ENCODE measurements at places on chromosomes 2 and 18.

- DNase-seq: no peak
These were observed 128.4 kb downstream of the ANKRD30BL start for GRCh38 chr2:132033365-132033764.

GRCh38 chr18:37712776-37713175, 147.2 kb upstream of the CELF4 start:
- no peak for DNase-seq

DNA sequence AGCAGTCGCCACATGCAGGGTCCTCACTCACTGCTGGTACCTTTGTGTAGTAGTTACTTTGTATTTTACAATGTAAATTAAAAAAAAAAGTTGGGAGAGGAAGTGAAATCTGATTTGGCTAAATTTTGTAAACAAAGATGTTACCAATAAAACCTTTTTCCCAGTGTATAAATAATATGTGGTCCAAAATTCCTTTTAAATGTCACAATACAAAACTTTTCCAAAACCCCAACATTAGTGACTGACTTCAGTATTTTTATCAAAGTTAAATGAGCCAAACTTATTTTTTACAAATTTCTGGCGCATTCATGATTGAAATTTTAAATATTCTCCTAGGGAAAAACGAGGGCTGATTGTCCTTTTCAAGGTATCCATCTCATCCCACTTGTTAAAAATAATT, 239.9 kb downstream of the AGAP1 start:
- DNase-seq: no peak

DNA sequence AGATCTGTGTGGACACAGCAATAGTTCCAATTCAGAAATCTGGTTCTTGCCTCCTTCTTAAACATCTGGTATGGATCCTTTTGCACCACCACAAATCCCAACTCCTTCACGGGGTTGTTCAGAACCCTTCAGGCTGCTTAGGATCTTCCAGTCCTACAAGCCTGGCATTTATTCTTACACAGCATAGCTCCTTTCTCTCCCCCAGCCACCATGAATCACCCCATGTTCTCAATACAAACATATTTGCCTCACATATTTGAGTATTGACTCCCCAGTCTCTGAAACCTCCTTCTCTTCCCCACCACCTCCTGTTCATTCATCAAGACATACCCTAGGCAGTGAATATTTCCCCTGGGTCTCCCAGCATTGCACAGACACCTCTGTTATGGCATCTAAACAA, 155.2 kb downstream of the ALK start:
- no peak for DNase-seq

DNA sequence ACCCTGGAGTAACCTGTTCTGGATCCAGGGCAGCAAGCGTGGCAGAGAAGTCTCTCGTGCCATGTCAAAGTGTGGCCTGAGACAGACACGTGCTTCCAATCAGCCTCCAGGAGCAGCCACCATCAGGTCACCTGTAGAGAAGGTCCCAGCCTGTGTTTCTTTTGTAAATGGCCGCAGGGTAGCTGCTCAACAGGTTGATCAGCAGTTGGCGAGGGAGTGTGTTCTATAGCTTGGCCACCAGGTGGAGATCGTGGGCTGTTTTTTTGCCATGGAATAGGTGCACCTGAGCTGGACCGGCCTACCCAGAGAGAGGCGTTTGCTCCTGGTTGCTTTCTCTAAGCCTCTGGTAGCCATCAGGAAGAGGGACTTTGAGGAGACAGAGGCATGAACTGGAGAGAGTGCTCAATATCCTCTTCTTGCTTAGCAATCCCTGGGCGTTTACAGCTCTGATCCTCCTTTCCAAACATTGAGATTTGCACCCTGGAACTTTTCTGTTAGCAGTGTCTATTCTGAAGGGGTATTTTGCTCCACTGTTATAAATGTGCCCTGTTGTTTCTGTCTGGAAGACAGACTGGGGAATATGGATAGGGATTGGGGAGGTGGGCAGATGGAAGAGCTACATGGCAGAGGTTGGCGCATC, 34.2 kb upstream of the EN1 start:
- DNase-seq: peak; percentile 56

DNA sequence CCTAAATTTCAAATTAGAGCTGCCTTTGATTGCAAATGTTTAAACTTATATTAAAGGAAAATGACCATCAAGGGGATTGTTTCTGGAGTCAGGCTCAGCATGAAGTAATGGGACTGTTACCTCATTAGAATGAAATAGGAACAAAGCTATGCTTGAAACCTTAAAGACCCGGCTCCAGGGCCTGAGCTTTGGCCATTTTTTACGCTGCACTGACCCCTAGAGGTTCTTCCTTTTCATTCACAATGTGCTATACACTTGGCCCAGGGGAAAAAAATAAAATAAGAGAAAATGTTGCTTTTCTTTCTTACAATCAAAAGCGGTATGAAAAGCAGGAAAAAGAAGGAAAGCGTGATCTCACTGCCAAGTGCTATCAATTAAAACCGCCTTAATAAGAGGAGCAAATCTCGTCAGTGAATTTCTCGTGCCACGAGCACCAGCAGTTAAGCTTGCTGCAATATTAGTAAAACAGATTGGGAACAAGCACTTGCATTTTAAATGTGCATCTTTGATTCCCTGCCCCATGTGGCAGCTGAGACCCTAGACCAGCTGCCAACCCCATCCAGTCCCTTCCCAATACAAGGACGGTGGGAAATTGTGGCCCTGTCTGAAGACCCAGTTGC, 96.6 kb downstream of the MBD2 start:
- no peak for DNase-seq

- no peak for DNase-seq
These were observed 81.4 kb downstream of the CDCA7 start for GRCh38 chr2:173436088-173436487.

DNA sequence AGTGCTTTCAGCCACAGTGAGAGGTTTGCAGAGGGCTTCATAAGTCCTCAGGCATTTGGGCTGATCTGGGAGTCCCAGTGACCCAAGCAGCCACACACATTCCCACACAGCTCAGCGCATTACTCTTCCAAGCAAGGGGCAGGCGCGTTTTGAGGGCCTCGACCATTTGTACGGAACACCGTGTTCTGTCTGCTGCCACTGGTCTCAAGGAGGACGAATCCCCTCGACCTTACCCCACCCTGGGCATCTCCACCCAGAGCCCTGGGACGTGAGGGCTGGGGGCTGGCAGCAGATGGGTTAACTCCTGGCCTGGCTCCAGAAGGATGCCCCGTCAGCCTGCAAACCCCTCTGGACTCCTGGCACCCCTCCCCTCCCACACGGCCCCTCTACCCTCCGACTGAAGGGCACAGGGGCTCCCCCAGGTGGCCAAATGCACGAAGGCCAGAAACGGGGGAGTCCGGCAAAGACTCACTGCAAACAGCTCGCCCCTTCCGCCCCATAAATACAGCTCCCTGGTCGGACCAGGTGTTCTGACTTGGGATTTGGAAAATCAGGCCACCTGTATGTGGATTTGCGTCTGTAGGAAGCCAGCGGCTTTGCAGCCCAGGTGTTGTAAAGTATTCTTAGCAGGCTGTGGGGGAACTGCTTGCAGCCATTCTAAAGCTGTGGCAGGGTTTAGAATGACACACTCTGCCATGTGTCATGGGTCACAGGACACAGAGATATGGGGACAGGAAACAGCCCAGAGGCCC, 33.6 kb upstream of the PTMA start:
- peak; percentile 46 for DNase-seq

DNA sequence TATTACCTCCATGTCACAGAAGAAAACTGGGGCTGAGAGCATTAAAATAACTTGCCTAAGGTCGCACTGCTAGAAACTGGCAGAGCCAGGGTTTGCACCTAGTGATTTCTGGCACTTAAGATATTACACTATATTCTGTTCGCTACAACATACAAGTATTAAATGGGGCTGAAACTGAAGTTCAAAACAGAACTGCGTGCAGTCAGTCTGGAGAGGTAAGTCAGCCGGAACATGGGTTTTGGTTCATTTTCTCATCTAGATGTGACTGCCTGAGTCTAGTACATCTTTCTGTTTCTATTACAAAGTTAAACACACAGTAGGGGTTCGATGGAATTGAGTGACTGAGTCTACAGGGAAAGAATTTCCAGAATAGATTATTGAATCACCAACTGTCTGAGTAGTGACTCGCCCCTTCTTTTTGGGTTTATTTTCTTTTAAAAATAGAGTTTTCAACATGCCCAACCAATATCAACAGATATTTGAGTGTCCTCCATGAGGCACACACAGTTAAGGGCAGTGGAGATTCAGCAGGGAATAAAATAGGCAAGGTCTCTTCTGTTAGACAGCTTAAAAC, 150.8 kb downstream of the RNF152 start:
- no peak for DNase-seq

- DNase-seq: no peak
These were observed 10.5 kb downstream of the ATG16L1 start for GRCh38 chr2:233261819-233262555.

DNA sequence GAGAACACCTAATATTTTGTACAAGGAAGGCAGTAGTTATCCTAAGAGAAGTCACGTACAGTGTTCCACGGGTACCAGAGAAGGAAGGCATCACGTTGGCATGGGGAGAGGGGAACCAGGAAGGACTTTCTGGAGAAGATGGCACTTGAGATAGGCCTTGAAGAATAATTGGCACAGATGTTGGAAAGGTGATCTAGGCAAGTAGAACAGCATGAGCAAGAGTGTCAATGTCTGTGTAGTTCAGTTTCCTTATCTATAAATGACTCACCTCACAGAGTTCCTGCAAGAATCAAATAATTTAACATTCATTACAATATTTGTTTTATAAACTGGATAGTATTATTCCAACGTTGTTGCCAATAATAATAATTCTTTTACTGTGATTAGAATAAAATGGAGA, 48.3 kb upstream of the BZW1 start:
- DNase-seq: no peak

All from T-helper 17 cell (primary cell).